Prostate gland (tissue), 2 donors: ENCODE measurements at places on chromosomes 5 and 9.
A peak's percentile ranks its signal among the peaks of the same experiment; 100 is the strongest.

DNA sequence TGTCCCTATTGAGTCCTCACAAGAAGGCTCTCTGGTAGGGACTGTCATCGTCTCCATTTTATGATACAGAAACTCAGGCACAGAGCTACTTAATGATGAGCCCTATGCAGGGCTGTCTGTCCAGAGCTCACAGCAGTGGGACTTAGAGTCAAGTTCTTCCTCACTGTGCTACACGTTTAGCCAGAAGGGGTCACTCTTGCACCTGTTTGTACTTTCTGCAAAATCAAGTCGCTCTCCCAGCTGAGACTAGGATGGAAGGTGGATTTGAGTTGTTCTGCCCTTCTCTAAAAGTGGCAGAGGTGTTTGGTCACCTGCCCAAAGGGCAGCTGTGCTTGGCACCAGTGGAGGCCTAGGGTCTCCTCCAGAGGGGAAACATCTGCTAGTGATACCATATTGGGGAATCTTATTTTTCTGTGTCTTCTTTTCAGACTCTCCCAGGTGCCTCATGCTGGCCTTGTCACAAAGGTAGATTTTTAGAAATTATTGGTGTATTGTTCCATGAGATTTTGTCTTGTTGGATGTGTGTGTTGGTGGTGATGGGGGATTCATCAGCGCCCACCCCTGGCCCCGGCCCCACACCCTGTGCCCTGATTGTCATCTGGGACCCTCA, 104.2 kb downstream of the PPARGC1B start:
- H3K36me3 ChIP-seq = no peaks in the 10 kb centered on the region
- peak; percentile 81 for DNase-seq
- H3K27ac ChIP-seq = no peak overlapping the region
- no peaks in the 10 kb centered on the region for H3K27me3 ChIP-seq
- H3K4me3 ChIP-seq = no peak overlapping the region
- H3K4me1 ChIP-seq = no peaks in the 10 kb centered on the region

DNA sequence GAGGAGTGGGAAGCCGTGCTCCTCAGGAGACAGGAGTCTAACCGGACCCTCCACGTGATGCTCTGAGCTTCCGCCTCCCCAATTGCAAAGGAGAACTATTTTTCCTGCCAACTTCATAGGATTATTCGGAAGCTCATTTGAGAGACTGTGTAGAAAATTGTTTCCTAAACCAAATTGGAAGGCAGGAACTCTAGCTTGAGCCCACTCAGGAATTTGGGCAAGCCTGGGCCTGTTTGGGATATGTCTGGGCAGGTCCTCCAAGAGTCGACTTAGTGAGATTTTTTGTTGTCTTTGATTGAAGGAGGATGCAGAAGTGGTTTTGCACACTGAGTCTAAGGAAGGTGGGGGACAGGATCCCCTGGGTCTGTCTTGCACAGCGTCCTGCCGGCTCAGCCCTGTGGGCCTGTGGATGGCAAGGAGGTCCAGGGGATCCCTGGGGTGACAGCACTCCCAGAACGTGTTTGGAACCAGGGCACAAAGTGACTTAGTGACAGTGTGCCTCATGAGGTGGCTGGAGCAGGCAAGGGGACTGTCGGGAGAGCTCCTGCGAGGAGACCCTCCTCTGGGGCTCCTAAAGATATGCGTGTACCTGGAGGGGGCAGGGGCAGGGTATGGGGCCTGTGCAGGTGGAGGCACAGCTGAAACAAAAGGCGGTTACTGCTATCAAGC, 283.3 kb downstream of the NSG2 start:
- H3K27me3 ChIP-seq = peaks cover 4% of the 10 kb centered on the region
- no peak overlapping the region for H3K27ac ChIP-seq
- no peak for DNase-seq
- H3K36me3 ChIP-seq = no peaks in the 10 kb centered on the region
- H3K4me3 ChIP-seq = no peak overlapping the region

- H3K4me3 ChIP-seq = no peak overlapping the region
- no peak overlapping the region for H3K27ac ChIP-seq
- H3K36me3 ChIP-seq = no peaks in the 10 kb centered on the region
- no peaks in the 10 kb centered on the region for H3K4me1 ChIP-seq
These were observed 211.2 kb downstream of the GADD45G start for GRCh38 chr9:89815903-89816573.

DNA sequence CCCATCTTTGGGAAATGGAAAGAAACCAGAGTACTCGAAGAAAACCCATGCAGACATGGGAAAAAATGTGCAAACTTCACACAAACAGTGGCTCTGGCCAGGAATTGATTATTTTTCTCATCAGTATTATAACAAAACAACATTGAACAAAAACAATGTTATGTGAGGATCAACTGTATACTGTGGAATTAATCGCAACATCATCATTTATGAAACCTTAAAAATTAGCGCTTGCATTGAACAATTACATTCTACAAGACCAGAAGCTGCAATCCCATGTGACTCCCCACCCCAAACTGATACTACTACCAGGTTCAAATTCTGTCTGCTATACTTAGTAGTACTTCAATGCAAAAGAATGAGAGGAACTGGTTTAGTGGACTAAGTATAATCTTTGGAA, 390.7 kb upstream of the PIK3R1 start:
- H3K27me3 ChIP-seq = no peaks in the 10 kb centered on the region
- no peaks in the 10 kb centered on the region for H3K36me3 ChIP-seq
- H3K4me1 ChIP-seq = no peaks in the 10 kb centered on the region
- H3K4me3 ChIP-seq = no peak overlapping the region
